ENCODE measurements at places on chromosomes 6 and 20.

DNA sequence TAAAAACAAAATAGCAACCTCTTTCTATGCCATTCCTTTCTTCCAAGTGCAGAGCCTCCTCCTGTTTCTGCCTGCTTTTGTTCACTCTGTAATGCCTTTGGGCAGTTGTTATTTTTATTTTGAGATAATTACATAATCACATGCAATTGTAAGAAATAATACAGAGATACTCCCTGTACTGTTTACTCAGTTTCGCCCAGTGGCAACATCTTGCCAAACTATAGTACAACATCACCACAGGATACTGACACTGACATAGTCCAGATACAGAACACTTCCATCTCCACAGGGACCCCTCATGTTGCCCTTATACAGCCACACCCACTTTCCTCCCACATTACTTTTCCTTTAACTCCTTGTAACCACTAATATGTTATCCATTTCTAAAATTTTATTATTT lies 59.7 kb downstream of the BANF2 start:
- DNase-seq, result no peak

DNA sequence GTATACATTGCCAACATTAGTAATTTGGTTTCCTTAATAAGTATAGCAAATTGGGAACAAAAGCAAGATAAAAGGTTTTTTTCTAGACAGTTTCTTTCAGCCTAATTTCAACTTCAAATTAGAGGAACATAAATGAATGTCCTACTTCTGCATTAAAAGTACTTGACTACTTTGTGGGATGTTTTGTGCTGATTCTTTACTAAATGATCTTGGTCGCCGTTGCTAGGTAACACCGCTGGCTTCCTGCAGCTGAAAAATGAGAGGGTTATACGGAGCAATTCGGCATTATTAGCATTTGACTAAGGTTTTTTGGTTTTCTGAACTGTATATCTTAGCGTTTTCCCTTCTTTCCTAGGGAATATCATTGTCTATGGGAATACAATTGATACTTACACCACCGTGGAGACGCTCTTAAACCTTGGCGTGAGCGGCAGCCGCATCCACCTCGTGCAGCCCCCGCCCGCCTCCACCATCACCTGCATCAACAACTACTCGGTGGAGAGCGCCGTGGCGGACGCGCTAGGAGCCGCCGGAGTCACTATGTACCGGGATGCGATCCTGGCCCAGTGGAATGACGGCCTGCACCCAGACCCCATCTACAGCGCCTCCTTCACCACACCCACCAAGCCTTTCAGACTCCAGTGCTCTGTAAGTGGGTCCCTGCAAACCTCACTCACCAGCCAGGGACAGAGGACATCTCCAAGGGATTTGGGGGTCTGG lies 90.9 kb upstream of the INSM1 start:
- DNase-seq, result no peak

DNA sequence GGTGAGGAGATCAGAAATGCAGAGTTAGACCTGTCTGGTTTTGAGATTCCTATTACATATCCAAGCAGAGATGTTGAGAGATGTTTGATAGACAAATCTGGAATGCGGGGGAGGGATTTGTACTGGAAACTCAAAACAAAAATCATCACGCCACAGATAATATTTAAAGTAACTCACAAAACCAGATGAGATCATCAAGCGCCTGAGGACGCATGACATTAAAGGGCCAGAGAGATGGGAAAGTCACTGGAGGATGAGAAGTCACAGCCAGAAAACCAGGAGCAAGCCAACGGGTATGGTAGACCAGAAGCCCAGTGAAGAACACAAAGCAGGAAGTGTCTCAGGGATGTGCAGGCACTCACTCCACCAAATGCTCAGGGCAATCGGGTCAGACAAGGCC lies 87.7 kb downstream of the DLL1 start:
- no peak for DNase-seq

GRCh38 chr6:156934069-156934460 lies 156.9 kb downstream of the ARID1B start:
- DNase-seq, result no peak

GRCh38 chr6:103534814-103535213 lies 1324.9 kb downstream of the HACE1 start:
- DNase-seq, result no peak

GRCh38 chr6:38501931-38502330 lies 137.8 kb downstream of the BTBD9 start:
- DNase-seq, result no peak

GRCh38 chr6:6497976-6498375 lies 90.5 kb upstream of the LY86 start:
- no peak for DNase-seq

DNA sequence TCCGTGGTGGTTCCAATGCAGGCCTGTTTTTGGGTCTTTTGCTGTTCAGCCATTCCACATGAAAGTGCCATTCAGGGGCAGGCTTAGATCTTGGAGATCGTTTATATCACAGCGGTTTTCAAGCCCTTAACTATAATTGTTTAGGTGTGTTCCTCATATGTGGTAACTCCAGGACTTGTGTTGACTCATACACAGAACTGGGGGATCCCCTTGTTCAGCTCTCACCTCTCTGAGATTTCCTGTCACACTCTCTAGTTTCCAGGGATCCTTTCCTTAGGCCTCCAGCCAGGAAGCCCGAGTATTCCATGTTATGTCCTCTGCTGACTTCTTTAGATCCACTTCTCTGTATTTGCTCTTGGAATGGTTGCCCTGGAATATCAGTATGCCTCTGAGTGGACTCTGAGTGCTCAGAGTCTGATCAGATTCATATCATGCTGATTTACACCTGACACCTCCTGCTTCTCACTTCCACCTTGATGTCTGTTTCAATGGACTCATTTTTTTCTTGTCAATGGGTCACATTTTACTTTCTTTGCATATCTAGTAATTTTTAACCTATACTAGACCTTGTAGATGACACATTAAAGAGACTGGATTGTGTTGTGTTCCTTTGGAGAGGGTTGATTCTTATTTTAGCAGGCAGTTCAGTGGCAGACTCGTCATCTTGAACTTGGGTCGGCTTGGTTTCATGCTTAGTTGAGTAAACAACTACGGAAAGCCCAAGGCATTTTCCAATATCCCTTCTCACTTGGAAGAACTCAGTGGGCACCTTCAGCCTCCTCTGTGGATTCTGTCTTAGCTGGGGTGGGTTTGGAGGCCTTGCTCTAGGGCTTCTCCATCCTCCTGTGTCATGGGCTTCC lies 13.1 kb downstream of the NTSR1 start:
- DNase-seq, result no peak

- DNase-seq, result no peak
Measured at GRCh38 chr20:42587427-42587826, 602.3 kb downstream of the PTPRT start.

- DNase-seq, result no peak
Measured at GRCh38 chr20:6767536-6768227, at the start of gene BMP2. Gene BMP2, plus strand, starts transcription at chr20:6767686. Its CDS starts 2,441 bp downstream, at chr20:6770127.

GRCh38 chr6:56040223-56040622 lies 164.8 kb upstream of the BMP5 start:
- no peak for DNase-seq

DNA sequence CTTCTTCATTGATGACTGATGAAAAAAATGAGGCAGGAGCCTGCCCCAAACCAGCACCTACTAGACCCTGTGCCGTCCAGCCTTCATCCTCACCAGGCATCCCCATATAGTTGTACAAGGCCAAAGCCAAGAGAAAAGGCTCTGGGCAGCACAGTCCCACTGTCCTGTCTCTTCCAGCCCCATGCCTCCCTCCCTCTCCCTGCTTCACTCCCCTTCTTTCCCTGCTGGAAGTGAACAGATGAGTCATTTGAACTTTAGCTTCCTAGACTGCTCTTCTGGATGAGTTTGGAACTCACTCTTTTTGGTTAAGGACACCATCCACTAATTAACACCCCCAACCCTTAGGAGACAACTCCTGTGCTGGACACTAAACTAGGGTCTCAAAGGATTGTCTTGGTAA lies 235.2 kb downstream of the LRFN2 start:
- DNase-seq, result no peak

- no peak for DNase-seq
Measured at GRCh38 chr20:40961686-40962640, 66.7 kb upstream of the TOP1 start.

DNA sequence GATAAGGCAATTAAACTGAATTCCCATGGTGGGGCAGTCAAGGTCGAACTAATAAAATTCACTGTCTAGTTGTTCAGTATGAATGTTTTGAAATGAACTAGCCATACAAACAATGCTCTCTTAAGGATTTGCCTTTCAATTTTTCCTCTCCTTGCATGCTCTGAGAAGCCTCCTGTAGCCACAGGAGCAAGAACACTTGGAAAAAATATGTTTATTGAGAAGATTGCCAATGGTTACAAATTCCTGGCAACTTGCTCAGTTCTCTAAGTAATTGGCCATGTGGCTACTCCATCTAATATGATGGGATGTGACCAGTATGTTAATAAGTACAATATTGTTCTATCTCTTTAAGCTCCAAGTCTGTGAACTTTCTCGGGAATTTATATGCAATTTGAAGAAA lies 49.4 kb downstream of the FUT9 start:
- no peak for DNase-seq

DNA sequence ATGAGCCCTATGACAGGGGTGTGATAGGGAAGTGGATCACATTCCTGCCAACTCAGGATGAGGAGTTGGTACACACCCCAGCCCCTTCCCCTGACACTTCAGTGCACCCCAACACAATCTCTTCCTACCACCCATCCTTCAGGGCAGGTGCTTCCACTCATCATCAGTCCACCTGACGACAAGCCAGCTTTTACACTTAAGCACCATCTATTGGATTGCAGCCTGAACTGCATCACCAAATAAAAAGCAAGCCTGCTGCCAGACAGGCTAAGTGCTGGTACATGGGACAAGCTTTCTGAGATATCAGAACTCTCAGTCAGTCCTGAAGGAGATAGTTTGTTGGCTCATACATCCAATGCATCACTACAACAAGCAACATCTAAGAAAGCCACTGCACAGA lies 69.0 kb upstream of the TMEM200A start:
- DNase-seq, result no peak

- no peak for DNase-seq
Measured at GRCh38 chr6:133463790-133464189, 222.6 kb downstream of the EYA4 start.

DNA sequence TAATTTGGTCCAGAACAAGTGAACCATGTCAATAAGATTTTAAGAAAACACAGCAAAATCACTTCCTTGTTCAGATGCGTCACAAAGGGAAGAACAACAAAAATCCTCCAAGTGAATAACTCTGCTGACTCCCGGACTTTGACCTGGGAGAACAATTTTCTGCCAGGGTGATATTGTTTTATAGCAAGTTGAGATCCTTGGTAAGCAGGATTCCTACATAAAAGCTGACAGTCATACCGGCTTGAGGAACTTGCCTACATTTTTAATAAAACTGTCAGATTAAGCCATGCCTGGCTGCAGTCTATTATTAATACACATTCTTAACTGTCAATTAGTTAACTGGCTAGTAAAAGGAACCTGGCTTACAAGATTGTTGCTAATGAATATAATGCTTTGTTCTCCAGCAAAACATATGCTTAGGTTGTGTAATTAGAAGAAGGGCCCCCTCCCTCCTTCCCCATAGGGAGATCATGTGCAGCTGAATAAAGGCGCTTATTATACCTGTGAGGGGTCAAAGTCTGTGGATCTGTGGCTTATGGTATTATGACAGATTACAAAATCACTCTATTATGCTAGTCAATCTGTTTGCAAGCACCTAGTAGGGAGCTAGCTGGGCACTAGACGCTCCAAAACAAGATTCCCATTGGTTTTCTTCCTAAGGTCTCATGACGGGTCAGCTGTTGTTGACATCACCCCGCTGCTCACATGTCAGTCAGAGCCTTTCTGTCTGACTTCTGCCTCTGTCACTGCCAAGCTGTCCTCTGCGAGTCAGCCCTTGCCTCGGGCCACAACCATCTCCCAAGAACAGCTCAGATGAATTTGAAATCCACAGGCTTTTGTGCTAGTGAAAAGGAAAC lies 44.6 kb upstream of the SEC63 start:
- peak; percentile 6 for DNase-seq

- DNase-seq, result no peak
Measured at GRCh38 chr6:23323897-23324296, 754.5 kb downstream of the HDGFL1 start.

DNA sequence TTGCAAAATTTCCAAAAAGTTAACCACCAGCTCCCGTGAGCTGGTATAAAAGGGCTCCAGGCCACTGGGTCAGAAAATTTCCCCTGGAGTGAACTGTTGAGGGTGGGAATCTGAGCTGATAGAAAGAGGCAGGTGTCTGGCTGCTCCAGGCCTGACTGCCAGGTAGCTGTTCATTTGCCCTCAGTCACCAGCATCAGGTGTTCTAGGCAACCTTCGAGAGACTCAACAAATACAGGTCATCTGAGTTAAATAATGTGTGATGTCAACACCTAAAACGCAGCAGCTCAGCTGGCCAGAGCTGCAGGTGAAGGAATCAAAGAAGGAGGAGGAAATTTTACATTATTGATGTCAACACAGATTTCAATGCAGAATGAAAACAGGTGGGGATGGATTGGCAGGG lies 46.7 kb downstream of the KCNK5 start:
- no peak for DNase-seq

GRCh38 chr6:137351890-137352289 lies 132.7 kb upstream of the IFNGR1 start:
- no peak for DNase-seq

DNA sequence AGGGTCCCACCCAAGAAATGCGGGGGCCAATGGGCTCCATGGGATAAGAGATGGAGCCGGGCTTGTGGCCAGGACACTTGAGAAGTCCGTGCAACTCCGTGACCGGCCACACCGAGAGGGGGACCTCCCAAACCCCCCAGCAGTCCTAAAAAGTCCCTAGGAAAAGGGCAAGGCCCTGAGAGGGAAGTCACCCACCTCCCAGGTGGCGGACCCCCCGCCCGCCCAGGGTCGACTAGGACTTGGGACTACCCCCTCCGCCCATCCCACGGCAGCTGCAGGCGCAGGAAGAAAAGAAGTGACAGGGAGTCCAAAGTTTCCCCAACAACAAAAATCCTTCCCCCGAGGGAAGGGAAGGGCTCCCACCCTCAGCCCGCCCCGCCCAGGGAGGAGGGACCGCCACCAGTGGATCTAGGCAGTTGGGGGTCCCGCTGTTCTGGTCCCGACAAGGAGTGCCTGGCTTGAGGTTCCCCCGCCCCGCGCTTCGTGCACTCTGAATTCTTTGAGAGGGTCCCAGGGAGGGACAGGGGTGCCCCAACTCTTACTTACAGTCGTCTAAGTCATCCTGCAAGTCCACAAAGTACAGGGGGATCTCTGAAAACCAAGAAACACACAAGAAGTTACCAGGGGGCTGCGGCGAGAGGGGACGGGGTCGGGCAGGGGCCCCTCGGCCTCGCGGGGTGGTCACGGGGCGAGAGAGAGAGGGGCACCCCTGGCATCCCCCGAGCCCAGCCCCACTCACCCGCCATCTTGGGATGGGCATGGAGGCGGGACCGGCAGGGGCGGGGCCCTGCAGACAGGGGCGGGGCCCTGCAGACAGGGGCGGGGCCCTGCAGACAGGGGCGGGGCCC lies 611 bp upstream of the RAB22A start:
- no peak for DNase-seq

Measured in NCI-H2107 (cell line).